ENCODE measurements at places on chromosomes 4 and X.
A peak's percentile ranks its signal among the peaks of the same experiment; 100 is the strongest.

GRCh38 chr4:40617872-40618271 lies 11.8 kb downstream of the RBM47 start:
- DNase-seq = no peak

DNA sequence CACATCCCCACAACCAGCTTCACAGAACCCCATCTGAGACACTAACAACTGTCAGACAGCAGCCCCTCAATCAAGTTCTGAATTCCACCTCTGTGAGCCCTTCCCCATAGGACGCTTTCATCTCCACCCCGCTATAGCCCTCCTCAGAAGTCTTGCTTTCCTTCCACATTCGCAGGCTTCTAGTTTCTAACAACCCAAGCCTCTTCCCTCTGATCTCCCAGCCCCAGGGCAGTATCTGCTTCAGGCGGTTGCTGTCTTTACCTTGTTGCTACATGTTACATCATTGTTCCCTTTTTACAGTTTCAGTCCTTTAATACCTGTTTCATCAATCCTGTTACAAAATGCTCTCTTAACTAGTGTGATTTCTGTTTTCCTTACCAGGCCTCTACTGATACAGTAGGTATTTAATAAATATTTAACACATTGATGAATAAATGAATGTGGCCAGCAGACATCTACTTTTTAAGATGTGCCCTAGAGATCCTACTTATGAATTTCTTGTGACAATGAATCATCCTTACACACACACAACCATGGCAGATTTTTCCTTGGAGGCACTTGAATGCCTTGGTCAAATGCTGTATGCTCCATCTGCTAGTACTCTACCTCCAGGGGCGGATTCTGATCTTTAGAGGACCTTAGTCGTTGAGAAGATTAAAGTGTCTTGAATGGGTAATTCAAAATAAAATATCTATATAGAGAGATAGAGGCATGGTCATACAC lies 164.7 kb upstream of the SLIT2 start:
- DNase-seq = no peak

GRCh38 chr4:182547435-182547834 lies 304.2 kb downstream of the TENM3 start:
- no peak for DNase-seq

- DNase-seq = peak; percentile 32
Measured at GRCh38 chr4:20253735-20254409, 2.2 kb downstream of the SLIT2 start.

DNA sequence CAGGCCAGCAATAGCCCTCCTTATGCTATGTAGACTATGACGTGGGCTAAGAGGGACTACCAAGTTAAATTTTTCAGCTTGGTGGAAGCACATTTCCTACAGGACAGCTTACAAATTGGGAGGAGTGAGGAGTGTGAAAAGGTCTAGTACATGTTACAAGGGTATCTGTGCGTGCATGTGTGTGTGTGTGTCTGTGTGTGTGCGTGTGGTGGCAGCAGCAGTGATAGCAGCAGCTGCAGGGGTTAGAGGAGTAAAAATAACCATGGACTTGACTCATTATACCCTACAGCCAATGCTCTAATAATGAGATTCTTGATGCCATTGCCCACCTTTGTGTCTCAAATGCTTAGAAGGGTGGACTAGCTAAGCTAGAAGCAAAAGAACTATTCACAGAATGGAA lies 88.6 kb downstream of the SLC9A7 start:
- DNase-seq = no peak

- no peak for DNase-seq
Measured at GRCh38 chr4:54014666-54015160, 49.7 kb downstream of the CHIC2 start.

DNA sequence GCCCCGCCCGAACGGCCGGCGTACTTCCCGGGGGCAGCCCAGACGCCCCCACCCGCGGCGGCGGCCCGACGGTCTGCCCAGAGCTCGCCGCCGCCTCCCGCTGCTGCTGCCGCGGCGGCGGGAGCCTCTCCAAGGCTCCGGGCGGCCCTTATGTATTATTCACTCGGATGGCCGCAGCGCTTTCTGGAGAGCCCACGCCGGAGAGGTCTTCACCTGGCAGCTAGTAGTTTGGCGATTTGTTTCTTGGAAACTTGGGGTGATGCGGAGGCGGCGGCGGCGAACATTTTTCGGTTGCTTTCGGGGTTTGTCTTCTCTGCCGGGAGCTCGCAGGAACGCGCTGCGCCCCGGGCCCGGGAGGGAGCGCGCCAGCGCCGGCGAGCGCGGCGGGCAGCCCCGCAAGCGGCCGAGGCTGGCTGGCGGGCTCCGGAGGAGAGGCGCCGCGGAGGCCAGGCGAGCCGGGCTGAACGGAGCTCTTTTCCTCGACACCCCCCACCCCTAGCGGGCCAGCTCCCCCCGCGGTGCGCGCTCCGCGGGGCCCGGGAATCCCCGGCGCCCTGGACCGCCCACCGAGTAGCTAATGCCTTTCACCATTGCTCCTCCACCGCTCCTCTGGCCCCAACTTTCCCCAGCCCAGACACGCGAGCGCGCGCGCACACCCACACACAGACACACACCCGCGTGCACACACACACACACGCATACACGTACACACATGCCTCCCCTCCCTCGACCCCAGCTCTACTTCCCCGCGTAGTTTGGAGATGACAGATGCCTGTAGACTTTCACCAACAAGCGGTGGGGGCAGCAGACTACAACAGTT lies 113.5 kb downstream of the DHX15 start:
- DNase-seq = peak; percentile 57

DNA sequence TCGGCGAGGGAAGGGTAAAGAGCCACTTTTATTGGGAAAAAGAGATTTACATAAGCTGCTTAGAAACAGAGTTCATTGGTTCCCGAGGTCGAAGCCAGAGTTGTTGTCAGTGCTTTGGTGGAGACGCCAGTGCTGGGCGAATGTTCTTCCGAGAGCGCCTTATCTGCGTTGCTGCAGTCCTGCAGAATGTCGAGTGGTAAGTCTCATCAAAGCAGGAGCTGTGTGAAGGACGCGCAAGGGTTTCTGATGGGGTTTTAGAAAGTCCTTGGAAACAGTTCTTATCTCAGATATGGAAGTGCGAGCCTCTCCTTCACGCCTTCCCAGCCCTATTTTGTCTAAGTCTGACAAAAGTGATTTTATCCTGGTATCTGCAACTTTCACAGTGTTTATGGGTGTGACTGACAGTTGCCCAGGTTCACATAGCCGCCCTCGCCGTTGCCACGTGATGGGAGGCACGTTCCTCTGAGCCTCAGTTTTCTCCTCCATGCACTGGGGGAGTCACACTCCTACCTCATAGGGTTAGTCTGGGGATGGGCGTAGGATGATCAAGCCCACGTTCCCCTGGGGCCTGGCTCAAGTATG lies 47.3 kb upstream of the NSG1 start:
- DNase-seq = no peak

DNA sequence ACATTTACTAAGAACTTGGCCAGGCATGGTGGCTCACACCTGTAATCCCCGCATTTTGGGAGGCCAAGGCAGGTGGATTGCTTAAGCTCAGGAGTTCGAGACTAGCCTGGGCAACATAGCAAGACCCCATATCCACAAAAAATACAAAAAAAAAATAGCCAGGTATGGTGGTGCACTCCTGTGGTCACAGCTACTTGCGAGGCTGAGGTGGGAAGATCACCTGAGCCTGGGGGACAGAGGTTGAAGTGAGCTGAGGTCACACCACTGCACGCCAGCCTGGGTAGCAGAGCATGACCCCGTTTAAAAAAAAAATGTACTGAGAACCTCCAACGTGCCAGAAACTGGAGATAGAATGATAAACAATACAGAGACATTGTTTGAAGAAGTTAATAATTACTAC lies 8.0 kb downstream of the OPRPN start:
- no peak for DNase-seq

- DNase-seq = no peak
Measured at GRCh38 chr4:178185517-178185916, 743.3 kb upstream of the AGA start.

DNA sequence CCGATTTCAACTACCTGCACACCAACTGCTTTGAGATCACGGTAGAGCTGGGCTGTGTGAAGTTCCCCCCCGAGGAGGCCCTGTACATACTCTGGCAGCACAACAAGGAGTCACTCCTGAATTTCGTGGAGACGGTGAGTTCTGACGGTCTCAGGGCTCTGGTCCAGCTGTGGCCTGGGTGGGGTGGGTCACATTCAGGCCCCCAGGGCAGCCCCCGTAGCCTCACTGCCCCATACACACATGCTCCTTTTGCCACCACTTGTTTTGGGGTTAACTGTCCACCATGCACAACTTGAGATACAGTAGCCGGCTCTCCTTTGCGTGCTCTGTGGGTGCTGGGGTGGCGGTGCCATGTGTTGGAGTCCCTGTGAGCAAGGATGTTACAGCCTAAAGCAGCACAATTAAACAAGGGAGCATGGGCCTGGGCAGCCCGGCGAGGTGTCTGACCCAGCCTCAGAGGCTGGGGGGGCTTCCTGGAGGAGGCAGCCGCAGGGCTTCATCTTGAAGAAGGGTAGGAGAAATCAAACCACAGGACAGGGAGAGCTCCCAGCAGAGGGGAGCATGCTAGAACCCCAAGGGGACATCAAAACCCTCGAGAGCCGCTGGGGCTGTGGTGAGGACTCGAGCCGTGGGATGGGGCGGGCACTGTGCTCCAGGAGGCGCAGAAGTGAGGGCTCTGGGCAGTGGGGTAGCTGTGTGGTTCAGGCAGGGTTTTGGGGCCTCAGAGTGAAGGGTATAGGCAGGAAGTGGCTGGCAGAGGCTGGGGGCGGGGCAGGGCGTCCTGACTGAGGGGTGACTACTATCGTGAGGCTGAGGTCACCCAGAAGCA lies 22.0 kb downstream of the CPZ start:
- no peak for DNase-seq

DNA sequence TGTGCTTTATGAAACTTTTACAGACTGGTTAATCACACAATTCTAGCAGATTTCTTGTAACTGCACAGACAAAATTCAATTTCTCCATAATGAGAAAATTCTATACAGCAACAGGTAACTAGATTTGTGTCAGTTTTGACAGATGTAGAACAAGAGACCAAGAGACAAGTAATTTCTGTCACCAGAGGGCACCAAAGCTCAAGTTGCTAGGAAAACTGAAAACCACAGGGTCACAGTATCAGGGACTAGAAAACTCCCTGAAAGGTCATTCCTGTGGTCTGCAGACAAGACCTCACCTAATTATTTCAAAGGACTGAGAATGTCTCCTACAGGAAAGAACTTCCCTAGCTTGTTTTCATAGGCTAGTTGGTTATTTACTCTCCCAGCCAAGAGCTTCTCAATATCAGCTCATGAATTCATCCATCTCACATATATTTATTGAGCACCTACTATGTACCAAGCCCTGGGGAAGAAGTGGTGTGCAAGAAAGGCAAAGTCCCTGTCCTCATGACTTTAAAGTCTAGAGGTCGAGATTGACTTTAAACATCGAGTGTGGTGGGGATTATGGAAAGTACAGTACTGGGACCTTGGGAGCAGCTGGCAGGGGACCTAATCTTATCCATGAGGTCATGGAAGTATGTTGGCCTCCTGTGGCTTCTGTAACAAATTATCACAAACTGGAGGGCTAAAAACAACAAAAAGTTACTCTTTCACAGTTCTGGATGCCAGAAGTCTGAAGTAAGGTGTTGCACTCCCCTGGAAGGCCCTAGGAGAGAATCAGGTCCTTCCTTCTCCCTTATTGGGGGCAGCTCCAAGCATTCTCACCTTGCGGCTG lies 47.8 kb upstream of the SETD7 start:
- peak; percentile 60 for DNase-seq

GRCh38 chrX:68894142-68894512 lies 65.3 kb downstream of the EFNB1 start:
- DNase-seq = no peak

DNA sequence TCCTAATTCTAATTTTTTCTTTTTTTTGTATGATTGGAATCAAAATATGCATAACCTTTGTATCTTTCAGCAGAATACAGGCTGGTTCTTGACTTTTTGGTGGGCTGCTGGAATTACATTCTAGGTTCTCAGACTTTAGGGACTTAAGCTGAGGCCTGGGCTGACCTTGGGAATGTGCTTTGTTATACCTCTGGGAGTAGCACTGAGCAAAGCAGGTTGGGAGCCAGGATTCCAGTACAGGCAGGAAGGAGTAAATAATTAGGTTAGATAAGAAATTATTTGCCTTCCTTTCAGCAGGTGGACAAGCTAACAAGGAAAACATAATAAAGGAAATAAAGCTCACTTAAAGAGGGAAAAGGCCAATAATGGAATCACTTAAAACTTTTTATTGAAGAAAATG lies 49.9 kb upstream of the SLC4A4 start:
- no peak for DNase-seq

- no peak for DNase-seq
Measured at GRCh38 chr4:14879683-14880082, 122.6 kb upstream of the CPEB2 start.

GRCh38 chrX:124530803-124531202 lies 184.4 kb downstream of the SH2D1A start:
- DNase-seq = no peak

Data from astrocyte of the spinal cord (primary cell).